ENCODE measurements at places on chromosomes 2 and 18.

GRCh38 chr18:36514778-36515177 is 217.3 kb downstream of the FHOD3 start:
- no peak for DNase-seq

DNA sequence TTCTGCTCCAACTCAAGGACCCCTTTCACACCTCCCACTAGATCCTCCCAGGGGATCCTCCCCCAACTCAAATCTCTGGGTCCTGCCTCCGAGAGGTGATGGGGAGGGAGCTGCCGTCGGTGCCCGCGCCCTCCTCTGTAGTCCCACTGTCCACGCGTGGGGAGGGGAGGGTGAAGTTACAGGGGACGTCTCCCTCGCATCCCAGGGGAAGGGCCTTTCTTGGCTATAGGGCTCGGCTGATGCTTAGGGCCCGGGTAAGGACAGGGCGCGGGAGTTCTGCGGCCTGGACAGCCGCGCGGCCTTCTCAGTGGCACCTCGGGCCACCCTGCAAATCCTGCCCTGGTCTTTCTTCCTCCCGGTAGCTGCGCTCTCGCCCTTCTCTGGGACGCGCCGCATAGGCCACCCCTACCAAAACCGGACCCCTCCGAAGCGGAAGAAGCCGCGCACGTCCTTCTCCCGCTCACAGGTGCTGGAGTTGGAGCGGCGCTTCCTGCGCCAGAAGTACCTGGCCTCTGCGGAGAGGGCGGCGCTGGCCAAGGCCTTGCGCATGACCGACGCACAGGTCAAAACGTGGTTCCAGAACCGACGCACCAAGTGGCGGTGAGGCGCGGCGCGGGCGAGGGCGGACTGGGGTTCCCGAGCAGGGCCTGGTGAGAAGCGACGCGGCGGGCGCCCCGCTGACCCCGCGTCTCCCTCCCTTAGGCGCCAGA is 1.2 kb downstream of the TLX2 start:
- no peak for DNase-seq

GRCh38 chr18:3665204-3665603 is 215.2 kb downstream of the TGIF1 start:
- DNase-seq, result no peak

DNA sequence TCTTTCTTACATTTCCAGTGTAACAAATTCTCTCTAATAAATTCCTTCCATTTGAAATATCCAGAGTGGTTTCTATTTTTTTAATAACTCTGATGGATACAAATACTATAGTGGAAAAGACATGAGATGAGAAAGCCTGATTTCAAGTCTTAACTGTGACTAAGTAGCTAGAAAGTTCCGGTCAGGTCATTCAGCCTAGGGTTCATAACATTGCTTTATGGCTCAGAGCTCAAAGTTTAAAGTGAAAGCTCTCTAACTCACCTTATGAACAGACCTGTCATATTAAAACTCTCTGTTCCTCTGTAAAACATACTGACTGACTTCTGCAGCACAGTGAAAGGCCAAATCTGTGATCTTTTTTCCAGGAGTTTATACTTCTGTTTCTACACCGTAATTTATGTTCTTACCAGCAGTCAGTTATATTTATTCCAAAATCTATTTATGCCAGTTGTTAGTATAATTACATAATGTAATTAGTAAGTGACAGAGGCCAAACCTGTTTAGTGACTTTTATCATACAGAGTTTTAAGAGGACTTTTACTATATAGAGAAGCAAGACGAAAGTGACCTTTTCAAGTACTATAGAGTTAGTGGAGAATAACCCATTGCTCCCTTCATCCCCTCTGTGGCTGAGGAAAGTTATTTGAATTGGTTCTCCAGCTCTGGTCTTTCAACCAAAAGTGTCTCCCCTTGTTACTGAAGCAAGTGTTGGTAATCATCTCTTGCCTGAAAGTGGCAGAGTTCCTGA is 118.8 kb upstream of the PDE1A start:
- no peak for DNase-seq

- no peak for DNase-seq
Observed at GRCh38 chr2:33531549-33532059, 55.2 kb downstream of the RASGRP3 start.

DNA sequence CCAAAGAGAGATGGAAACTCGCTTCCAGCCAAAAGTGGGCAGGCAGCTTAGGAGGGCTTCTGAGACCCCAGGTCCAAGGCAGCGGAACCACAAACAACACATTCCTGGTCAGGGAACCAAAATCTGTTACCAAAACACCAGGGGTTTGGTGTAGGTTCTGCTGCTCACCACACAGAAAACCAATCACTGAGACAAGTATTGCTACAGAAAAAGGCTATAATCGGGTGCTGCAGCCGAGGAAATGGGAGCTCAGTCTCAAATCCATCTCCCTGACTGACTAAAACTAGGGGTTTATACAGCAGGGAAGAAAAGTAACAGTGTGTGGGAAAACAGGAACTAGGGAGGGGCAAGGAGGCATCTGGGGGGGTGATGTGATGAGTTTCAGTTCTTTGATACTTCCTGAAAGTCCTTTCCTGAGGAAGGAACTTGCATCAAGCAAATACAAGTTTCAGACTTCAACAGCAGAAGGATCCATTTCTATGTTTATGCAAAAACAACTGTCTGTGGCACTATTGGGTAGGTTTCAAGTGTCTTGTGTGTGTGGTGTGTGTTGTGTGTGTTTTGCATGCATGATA is 108.0 kb downstream of the FAM168B start:
- no peak for DNase-seq

GRCh38 chr2:123578016-123578415 is 447.1 kb upstream of the CNTNAP5 start:
- no peak for DNase-seq

DNA sequence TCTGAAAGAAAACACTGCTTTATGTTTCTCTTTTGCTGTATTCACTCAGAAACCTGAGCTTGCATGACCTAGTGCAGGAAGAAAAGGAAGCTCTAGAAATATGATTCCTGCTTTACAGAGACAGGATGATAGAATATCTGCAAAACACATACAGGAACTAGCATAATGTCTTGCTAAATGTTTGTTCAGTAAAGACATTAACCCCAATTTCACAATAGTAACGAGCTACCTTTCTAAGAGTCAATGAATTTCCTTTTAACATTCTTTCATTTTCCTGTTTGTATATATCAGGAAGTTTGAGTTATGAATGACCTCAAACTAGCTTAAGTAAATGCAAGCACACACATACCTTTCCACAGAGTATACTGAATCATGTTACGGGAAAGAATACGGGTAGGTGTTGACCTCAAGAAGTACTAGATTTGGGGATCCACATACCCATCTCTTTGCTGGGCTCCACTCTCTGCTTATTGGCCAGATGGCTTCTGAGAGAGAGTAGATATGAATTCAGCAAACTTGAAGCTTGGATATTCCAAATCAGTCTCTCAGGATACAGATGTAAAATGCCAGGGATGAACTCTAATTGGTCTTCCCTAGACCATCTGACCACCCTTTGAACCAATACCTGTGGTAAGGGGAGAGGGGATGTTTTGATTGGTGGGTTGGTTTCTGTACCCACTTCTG is 18.2 kb upstream of the ACSL3 start:
- no peak for DNase-seq

DNA sequence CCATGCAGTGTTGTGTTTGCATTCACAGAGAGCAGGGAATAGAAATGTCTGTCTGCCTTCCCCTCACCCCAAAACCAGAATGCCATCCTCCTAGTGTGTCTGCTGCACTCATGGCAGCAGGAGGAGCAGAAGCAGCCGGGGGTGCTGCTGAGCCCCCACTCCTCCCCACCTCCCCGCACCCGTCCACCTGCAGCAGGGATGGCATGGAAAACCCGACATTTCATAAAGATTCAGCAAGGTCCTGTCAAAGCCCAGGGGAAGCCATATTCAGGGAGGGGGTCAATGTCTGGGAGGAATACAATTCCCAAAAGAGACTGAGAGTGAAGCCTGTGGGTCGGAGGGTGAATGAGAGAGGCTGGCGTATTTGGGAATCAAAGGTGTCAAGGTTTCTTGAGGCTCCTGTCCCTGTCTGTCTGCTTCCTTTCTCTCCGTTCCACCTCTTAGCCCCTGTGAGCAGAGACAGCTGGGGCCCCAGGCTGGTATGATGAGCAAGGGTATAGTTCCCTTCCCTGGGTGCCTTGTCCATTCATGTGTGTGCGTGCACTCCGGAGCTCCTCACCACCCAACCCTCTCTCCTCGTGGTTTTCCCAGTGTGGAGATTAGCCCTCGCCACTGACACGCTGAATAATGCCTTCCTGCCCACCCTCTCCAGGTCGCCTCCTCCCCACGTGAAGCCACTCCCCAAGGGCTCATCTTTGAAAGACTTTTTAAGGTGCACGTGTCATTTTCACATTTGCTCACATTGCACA is 133.5 kb upstream of the ZNF236 start:
- no peak for DNase-seq

- no peak for DNase-seq
Observed at GRCh38 chr2:70686577-70687460, 81.2 kb downstream of the ADD2 start.

DNA sequence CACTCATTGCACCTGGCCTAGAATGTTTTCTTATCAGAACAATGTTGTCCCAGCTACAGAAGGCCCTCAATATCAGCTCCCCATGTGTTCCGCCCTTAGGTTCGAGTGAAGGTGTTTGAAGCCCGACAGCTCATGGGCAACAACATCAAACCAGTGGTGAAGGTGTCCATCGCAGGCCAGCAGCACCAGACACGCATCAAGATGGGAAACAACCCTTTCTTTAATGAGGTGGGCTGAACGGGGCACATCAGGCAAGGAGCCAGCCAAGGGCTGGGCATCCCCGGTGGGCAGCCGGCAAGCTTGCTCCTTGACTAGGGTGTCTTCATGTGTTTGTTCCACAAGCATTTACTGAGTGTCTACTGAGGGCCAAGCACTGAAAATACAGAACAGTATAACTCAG is 9.2 kb downstream of the FER1L5 start:
- no peak for DNase-seq

GRCh38 chr2:164964700-164965099 is 9.4 kb upstream of the SLC38A11 start:
- DNase-seq, result no peak

GRCh38 chr18:22006458-22006857 is 162.9 kb upstream of the GATA6 start:
- DNase-seq, result no peak

- DNase-seq, result no peak
Observed at GRCh38 chr2:144102386-144102785, 417.5 kb downstream of the ZEB2 start.

GRCh38 chr18:33923980-33924379 is 300.7 kb downstream of the NOL4 start:
- no peak for DNase-seq

Measured in amygdala (tissue), 56 donors.